G401 (cell line): ENCODE measurements at places on chromosomes 7 and 10. TPM values are rescaled to one million over a fixed set of nuclear protein-coding genes. Genes with fewer than 3 reads are reported as not detected.

DNA sequence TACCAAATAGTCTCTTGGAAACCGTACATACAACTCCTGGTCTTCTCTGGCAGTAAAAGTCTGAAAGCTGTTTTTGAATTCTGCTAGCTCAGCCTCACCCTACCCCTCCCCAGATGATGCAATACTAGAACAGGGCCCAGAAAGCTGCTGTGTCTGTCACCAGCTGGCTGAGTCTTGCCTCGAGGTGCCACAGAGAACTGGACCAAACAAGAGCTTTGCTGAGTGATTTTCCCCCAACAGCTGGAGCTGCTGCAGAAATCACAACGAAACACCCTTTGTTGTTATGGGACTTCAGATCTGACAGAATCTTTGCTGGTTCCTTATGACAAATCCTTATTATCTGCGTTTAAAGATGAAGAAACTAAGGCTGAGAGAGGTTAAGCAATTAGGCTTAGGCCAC, 134.1 kb downstream of the SPAG6 start:
- DNase-seq, result no peak

DNA sequence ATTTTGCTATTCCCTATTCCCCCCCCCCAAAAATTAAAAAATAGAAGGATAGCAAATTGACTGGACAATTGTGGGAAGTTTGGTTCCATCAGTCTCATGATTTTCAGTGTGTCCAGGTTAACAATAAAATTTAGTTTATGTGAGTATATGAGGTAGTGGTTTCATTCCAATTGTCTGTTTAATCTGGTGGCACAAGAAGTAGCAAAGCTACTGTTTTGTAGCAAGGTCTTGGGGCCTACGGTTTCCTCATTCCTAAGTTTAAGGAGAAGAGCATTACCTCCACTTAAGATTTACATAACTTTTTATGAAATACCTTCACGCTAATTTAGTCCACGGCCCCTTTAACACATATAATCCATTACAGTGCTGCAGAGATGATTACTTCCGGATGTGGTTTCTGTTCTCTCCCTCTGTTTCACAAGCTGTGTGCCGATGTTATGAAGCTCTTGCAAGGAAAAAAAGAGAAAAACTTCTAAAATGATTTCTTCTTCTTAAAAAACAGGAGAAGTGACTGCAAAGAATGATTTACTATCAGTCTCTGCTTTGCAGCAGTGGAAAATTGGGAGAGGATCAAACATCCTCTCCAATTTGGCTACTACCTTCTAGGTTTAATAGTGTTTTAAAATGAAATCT, 32.7 kb upstream of the NPVF start:
- DNase-seq, result peak; percentile 60

Gene ZNF727
- total RNA-seq, result not detected in 2 replicates

Gene ZNF438
- total RNA-seq, result 1.0 and 9.6 TPM in 2 replicates

Gene IFIT1
- total RNA-seq, result 19.2 and 21.7 TPM in 2 replicates

Gene SFTPA1
- not detected in 2 replicates for total RNA-seq

- no peak for DNase-seq
Observed at GRCh38 chr7:74092964-74093471, 9.4 kb downstream of the LIMK1 start.

DNA sequence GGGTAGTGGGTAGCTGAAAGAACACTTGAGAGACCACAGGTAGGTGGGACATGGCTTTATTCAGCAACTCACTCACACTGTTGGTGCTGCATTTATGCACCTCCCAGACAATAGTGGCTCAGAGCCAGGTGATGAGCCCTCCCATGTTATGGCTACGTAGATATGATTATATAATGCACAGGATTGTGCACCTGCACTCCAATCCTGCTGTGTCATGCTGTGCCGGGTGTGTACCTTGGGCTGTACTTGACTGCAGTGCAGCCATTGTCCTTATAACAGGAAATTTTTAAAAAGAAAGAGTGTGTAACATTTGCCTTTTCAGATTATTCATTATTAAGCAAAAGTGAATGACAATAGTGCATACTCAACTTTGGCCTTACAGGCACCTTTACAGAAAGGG, 366.1 kb upstream of the BMPER start:
- no peak for DNase-seq

Gene CUBN
- total RNA-seq, result 0.06 and 0.07 TPM in 2 replicates

GRCh38 chr7:118366363-118366762, 141.9 kb downstream of the ANKRD7 start:
- DNase-seq, result no peak

GRCh38 chr10:70656489-70656888, 15.8 kb upstream of the ADAMTS14 start:
- DNase-seq, result no peak

Gene PANK1
- 8.3 and 10.7 TPM in 2 replicates for total RNA-seq

DNA sequence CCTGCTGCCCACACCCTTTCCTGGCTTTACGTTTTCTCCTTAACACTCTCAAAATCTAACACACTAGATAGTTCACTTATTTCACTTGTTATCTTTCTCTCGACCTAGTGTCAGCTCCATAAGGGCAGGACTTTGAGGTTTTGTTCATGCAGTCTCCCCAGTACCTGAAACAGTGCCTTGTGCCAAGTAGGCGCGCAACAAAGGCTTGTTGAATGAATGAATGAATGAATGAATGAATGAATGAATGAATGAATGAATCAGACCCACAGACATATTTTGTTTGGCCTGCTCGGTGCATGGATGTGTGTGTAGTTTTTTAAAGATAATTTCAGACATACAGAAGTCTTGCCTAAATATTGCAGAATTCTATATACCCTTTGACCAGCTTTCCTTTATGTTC, 6.2 kb downstream of the TYSND1 start:
- no peak for DNase-seq

GRCh38 chr7:24769014-24769830, 12.0 kb upstream of the GSDME start:
- DNase-seq, result no peak

Gene TMEM140
- total RNA-seq, result not detected in 2 replicates

DNA sequence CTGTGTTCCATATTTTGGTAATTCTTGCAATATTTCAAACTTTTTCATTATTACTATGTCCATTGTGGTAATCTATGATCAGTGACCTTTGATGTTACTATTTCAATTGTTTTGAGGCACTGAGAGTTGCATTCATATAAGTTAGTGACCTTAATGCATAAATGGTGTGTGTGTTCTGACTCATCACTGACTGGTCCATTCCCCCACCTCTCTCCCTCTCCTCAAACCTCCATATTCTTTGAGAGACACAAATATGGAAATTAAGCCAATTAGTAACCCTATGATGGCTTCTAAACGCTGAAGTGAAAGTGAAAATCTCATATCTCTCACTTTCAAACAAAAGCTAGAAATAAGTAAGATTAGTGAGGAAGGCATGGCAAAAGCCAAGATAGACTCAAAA, 739.6 kb downstream of the CCSER2 start:
- no peak for DNase-seq

DNA sequence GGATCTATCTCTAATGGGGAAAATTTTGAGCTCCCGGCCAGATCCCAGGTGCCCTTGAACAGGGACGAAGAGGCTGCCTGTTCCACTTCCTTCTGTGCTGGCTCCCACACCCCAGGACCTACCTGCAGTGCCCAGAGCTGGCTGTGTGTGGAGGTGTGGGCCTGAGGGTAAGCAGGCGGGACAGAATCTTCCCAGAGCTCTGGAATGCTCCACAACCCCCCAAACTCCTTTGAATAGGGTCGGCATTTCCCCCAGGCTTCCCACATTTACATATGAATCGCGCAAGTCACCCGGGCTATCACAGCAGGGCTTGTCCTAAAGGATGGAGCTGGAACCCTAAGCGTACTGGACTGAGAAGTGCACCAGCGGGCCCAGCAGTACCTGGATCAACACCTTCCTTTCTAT, 95.9 kb downstream of the DNMBP start:
- DNase-seq, result peak; percentile 31

Gene NPS
- not detected in 2 replicates for total RNA-seq
